ENCODE measurements at places on chromosomes 7 and 10.

DNA sequence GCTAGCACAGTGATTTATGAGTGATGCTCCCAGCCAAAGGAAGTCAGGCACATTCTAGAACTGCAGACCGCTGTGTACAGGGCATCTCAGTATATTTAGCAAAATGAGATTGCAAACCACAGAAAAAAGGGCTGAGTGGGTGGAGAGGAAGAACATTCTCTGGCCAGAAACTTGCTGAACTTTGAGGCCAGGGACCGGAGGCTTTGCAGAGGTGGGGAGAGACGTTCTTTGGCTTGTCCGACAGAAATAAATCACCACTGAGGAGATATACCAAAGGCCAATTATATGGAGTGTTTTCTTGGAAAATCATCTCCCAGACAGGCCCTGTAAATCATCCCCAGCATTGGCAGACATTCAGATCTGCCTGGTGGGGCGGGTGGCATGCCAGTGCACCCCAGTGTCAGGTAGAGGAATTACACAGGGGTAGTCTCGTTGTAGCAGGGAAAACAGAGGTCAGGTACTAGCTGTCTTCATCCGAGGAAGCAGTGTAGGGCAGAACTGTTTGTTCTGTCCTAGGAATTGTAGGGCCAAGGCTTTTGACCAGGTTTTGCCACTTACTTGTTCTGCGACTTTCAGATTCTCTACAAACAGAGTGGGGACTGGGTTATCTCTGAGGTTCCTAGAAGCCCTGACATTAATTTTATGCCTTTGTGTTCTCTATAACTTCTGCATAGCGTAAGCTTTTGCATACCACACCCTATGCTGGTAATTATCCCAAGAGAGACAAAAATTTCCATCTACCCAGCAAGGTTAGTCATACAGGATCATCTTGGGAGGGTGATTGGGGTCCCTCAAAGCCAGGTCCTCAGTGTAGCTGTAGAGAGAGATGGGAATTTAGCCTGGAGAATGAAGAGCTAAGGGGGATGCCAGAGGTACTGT lies 655.6 kb downstream of the LRMDA start:
- DNase-seq, result no peak

GRCh38 chr7:158238616-158239289 lies 348.9 kb downstream of the PTPRN2 start:
- DNase-seq, result no peak

DNA sequence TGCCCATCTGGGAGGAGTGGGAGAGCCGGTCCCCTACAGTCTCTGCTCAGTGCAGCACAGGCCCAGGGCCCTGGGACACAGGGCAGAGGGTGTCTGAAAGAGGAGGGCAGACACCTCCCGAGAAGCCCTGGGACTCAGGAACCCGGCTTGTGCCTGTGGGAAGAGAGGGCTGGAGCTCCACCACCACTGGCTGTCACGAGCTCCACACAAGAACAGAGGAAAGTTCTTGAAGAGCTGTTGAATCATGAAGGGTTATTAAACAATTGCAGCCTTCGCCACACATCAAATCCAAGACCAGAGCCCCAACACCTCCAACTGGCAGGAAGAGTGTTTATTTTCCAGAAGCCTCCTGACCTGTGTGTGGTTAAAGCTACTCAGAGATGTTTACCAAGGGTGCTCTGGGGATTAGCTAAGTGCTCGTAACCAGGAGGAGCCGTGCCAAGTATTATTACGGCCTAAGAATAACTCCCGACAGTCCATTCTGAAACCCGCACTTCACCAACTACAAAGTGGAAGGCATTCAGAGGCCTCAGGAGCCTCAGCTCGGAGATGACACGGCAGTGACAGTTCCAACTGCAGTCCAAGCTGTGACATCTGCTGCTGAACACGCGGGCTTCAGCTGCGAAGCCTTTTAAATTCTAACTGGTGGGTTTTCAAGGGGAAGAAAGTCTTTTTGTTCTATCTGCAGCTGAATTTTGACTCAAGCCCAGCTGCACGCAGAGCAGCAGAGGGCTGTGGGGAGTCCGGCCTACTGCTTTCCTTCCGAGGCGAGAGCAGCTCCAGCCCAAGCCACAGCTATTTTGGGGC lies 75.1 kb downstream of the MAD1L1 start:
- no peak for DNase-seq

DNA sequence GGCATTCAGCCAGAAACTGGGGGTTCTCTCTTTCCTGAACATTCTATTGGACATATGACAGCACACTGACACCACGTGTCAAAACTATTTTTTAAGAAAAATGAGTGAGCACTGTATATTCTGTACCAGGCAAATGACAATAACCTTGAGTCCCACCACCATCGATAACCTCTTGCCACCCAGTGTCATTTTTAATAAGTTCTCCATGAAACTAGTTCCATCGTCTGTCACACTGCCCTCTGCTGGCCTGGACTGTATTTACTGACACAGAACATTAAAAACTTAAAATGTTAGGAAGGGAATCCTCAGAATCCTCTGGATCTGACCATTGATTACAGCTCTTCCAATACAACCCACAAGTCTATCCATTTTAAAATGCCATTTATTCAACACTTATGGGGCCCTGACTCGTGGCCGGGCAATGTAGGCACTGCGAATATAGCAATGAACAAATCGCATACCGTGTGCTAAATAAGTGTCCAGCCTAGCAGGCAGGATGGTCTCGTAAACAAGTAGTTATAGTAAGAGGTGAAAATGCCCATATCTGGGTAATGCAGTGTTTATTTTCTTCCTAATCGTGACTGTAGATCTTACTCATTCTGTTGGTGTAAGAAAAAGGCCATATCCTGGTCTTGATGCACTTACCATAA lies 35.9 kb upstream of the CACNB2 start:
- peak; percentile 2 for DNase-seq

DNA sequence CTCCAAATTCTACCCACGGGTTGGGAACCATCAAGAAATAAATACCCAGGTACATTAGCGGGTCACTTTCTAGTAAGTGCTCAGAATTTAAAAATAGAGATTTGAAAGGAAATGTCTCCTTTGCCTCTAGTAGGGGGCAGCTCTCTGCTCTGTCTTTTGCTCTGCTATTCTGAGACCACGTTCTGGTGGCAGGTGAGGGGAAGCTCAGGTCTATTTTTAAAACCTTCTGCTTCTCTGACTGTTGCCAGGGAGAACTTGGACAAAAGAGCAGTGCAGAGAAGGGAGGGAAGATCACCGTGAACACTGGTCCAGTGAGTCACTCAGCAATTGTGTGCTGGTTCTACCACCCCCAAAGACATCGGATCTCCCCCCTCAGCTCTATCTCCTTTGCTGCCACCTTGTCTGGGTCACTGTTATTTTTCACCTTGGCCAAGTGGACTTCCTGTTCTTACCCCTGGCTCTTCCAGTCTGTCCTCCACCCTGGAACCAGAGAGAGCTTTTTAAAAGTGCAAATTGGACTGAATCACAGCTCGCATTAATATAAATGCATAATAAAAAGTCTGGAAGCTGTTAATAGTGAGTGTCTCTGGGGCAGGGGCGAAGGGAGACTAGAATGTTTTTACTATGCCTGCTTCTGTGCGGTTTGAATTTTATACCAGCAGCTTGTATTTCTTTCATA lies 72.4 kb upstream of the LOXL4 start:
- no peak for DNase-seq

- DNase-seq, result no peak
Observed at GRCh38 chr7:25940086-25940906, 211.7 kb upstream of the NFE2L3 start.

GRCh38 chr7:82444220-82444909 lies 788 bp upstream of the CACNA2D1 start:
- DNase-seq, result no peak

DNA sequence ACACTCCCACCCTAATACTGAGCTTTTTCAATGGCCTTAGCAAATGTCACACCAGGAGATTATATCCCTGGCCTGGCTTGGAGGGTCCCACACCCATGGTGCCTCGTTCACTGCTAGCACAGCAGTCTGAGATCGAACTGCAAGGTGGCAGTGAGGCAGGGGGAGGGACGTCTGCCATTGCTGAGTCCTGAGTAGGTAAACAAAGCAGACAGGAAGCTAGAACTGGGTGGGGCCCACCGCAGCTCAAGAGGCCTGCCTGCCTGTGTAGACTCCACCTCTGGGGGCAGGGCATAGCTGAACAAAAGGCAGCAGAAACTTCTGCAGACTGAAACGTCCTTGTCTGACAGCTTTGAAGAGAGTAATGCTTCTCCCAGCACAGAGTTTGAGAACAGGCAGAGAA lies 338.9 kb upstream of the MBL2 start:
- DNase-seq, result no peak

DNA sequence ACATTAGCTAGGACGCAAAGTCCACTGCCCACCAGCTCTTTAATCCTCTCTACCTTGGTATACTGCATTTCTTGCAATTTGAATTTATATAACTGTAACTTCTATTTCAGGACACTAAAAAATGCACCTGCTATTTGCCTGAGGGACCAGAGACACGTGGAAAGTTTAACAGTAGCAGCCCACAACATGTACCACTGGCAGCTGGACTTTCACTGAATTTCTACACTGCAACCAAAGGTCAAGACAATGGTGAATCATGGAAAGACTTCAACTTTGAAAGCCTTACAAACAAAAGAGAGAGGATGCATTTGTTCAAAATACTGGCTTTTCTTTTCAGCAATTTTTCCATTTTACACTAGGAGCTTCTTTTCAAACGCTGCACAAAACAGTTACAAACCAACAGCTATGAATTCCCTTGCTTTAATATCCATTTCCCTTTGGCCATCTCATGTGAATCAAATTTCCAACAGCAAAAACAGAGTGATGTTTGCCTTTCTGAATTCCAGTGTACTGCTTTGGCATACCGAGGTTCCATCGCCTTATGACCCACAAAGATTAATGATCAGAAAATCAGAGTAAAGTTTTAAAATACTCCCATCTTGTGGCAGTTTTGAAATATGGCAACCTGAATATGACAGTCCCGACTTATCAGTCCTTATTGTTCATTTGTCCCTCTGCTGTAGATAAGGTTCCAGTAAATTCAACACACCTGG lies 29.9 kb upstream of the HNRNPH3 start:
- DNase-seq, result no peak

DNA sequence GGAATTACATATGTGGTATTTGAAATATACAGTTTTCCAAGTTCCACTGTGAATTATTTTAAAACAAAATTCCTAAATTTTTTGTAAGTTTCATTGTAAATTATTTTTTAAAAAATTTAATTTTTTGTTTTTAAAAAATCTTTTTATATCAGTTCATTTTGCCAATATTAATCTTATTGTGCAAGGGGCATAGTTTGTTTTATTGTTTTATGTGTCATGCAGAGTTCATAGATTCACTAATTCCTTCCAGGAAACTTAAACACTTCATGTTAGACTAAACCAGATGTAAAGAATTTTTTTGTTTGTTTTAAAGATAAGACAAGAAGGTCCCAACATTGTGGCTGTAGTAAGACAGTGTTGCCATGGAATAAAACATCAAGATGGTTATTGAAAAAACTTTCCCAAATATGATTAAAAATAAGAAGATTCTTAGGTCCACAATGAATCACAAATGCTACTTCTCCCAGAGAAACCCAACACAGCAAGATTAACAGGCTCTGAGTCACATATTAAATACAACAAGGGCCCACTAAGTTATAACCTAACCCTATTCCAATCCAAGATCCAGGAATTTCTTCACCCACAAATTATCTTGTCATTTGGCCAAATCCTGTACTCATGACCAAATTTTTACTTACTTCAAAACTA lies 464.7 kb upstream of the IGFBP3 start:
- no peak for DNase-seq

GRCh38 chr7:108073305-108074070 lies 56.7 kb downstream of the LAMB4 start:
- DNase-seq, result no peak

DNA sequence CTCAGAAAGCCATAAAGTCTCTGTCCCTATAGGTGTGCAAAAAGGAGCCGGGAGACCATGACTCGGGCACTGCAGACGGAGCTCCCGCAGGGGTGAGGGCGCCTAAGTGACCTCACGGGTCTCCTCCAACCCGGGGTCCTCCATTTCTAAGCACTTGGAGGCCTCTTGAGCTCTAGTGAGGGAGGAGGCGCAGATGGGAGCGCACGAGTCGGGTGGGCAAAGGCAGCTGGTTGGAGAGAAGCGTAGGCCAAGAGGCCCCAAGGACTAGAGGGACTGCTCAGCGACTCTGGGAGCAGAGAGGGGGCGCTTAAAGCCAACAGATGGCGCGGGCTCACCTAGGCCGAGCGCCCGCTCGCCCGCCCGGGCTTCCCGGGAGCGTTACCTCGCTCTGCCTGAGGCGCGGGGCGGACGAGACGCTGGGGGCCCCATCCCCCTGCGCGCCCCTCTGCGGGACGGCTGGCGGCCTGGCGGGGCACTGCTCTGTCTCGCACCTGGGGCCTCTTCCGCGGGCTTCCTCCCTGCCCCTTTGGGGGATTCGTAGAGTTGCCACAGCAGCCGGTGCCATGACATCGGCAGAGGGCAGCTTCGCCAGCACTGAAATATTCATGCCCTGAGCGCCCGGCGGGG lies 523 bp upstream of the CDH23 start:
- no peak for DNase-seq

GRCh38 chr7:38242814-38243213 lies 30.6 kb downstream of the TARP start:
- DNase-seq, result no peak

- no peak for DNase-seq
Observed at GRCh38 chr10:78312197-78313047, 278.8 kb downstream of the RPS24 start.

GRCh38 chr10:56763090-56763489 lies 402.0 kb upstream of the ZWINT start:
- DNase-seq, result no peak

DNA sequence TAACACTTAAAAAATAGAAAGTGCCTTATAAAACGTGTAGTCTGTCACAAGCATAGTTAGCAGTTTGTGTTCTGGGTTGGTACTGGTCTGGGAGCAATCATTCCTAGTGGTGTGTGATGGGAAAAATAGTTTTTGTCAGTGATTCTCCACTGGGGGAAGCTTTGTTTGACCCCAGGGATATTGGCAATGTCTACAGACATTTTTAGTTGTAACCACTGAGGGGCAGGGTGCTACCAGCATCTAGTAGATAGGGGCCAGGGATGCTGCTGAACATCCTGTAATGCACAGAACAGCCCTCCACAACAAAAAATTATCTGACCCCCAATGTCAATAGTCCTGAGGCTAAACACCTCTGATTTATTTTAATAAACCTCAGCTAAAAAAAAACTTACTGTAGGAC lies 51.6 kb upstream of the CREB5 start:
- DNase-seq, result no peak

GRCh38 chr10:133028956-133029355 lies 58.8 kb upstream of the ADGRA1 start:
- DNase-seq, result no peak

DNA sequence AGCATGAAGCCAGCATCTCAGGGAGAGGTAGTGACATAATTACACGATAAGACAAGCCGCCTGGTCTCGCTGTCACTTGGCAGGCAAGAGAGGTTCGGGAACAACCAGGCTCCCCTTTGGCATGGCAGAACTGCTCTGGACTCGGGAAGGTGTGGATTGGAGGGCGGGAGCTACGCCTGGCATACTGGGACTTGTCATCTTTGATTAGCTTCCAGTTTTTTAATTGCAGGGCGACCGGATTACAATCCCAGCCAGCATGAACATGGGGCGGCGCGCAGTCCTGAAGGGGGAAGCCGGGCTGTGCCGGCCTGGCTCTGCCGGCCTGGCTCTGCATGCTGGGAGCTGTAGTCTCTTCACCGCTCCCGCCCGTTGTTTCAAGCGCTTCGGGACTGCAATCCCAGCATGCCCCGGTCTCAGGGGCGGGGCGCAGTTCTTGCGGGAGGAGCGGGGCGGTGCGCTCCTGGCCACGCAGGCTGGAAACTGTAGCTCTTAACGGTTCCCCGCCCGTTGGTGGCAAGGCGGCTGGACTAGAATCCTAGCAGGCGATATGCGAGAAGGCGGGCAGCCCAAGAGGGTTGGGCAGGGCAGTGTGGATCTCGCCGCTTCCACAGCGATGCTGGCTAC lies 45.5 kb upstream of the ZNF716 start:
- no peak for DNase-seq
